ENCODE measurements at places on chromosomes 16 and 17. TPM values are rescaled to one million over a fixed set of nuclear protein-coding genes. Genes with fewer than 3 reads are reported as not detected.

PRSS33 gene
- total RNA-seq, result not detected

C16orf86 gene
- total RNA-seq, result 2.8 TPM

RAPGEFL1 gene
- total RNA-seq, result 5.7 TPM

HOXB5 gene
- total RNA-seq, result not detected

HS3ST3A1 gene
- total RNA-seq, result 7.5 TPM

MRPL27 gene
- total RNA-seq, result 59.0 TPM

C16orf74 gene
- 2.4 TPM for total RNA-seq

NME2 gene
- 651 TPM for total RNA-seq

TM4SF5 gene
- not detected for total RNA-seq

KATNB1 gene
- 15.9 TPM for total RNA-seq

MC1R gene
- total RNA-seq, result 6.5 TPM

INCA1 gene
- total RNA-seq, result 0.89 TPM

KRTAP1-1 gene
- total RNA-seq, result not detected

DNA sequence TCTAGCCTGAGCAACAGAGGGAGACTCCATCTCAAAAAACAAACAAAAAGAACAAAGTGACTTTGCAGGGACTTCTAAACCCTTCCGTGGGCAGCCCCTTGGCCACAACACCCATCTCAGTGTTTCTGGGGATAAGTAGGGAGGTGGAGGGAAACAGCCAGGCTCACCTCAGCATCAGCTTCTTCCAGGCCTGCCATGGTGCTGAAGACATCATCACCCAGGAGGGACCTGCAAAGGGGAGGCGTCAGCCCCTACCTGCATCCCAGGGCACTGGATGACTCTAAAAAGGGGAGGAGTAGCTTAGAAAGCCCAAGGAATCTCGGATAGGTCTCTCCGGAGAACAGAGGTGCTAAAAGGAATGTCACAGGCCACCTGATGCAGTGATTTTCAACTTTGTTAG lies 9.8 kb downstream of the FBF1 start:
- H3K27me3 ChIP-seq, result no peaks in the 10 kb centered on the region
- no peak for DNase-seq
- H3K4me3 ChIP-seq, result no peak overlapping the region
- peaks cover 3% of the 10 kb centered on the region for H3K36me3 ChIP-seq
- H3K4me1 ChIP-seq, result no peaks in the 10 kb centered on the region

DNA sequence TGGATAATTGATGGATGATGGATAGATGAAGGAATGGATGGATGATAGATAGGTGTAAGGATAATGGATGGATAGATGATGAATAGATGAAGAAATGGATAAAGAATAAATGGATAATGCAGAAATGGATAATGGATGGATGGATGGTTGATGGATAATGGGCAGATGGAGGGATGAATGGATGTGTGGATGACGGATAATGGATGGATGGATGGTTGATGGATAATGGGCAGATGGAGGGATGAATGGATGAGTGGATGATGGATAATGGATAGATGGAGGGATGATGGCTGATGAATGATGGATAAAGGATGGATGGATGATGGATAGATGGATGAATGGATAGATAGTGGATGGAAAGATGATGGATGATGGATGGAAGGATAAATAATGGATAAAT lies 239.2 kb downstream of the KATNIP start:
- H3K4me3 ChIP-seq, result no peak overlapping the region
- no peak overlapping the region for H3K27ac ChIP-seq
- no peak for DNase-seq

- H3K36me3 ChIP-seq, result no peaks in the 10 kb centered on the region
- no peak overlapping the region for H3K4me3 ChIP-seq
- no peaks in the 10 kb centered on the region for H3K4me1 ChIP-seq
- H3K27me3 ChIP-seq, result no peaks in the 10 kb centered on the region
- DNase-seq, result no peak
- no peak overlapping the region for H3K27ac ChIP-seq
These were observed 31.7 kb downstream of the IL21R start for GRCh38 chr16:27433636-27434035.

- H3K4me3 ChIP-seq, result no peak overlapping the region
- DNase-seq, result no peak
- H3K27me3 ChIP-seq, result no peaks in the 10 kb centered on the region
- no peak overlapping the region for H3K27ac ChIP-seq
- peaks cover 18% of the 10 kb centered on the region for H3K36me3 ChIP-seq
These were observed 22.0 kb downstream of the EARS2 start for GRCh38 chr16:23534868-23535860.

GRCh38 chr17:1340371-1340770 lies 59.7 kb downstream of the YWHAE start:
- peaks cover 22% of the 10 kb centered on the region for H3K36me3 ChIP-seq
- no peak overlapping the region for H3K4me3 ChIP-seq
- H3K4me1 ChIP-seq, result no peaks in the 10 kb centered on the region
- no peak for DNase-seq
- no peaks in the 10 kb centered on the region for H3K27me3 ChIP-seq

- no peaks in the 10 kb centered on the region for H3K4me1 ChIP-seq
- no peaks in the 10 kb centered on the region for H3K36me3 ChIP-seq
- H3K4me3 ChIP-seq, result no peak overlapping the region
- no peaks in the 10 kb centered on the region for H3K27me3 ChIP-seq
These were observed 226.2 kb upstream of the SDK2 start for GRCh38 chr17:73870473-73870872.

GRCh38 chr17:40032322-40033320 lies 17.4 kb downstream of the CSF3 start:
- H3K4me1 ChIP-seq, result peaks cover 2% of the 10 kb centered on the region
- no peak overlapping the region for H3K27ac ChIP-seq
- H3K36me3 ChIP-seq, result peaks cover 38% of the 10 kb centered on the region
- no peaks in the 10 kb centered on the region for H3K27me3 ChIP-seq
- no peak overlapping the region for H3K4me3 ChIP-seq

DNA sequence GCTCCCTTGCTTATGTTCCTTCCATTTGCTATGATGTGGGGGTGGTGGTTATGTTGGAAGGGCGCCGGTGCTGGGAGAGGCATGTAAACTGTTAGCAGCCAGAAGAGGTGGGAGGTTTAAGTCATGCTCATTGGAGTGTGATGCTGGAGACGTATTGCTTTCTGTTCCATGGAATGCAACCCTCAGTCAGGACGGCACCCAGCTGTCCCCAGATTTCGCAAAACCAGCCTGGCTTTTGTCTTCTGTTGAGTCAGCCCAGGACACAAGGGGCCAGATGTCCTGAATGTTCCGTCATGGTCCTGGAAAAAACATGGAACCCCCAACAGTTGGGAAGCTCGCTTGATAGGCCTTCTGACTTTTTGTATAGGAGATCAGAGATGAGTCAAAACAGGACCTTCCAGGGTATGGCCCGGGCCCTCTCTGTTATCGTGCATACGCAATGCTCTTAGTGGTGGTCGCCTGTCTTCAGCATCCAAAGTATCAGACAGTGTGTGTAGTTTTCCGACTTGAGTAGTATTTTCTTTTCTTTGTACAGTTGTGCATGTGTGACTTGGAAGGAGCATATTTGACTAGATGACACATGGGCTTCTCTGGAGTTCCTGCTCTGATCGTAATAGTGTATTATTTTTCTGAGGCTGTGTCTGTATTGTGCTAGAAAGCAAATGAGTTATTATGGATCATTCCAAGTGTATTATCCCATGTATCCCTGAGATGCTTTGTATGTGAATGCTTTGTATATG lies 201.9 kb downstream of the SNX29 start:
- H3K36me3 ChIP-seq, result no peaks in the 10 kb centered on the region
- no peaks in the 10 kb centered on the region for H3K4me1 ChIP-seq
- H3K4me3 ChIP-seq, result no peak overlapping the region
- H3K27me3 ChIP-seq, result no peaks in the 10 kb centered on the region

GRCh38 chr16:8967132-8967821 lies 3.6 kb upstream of the USP7 start:
- H3K27ac ChIP-seq, result no peak overlapping the region
- peaks cover 4% of the 10 kb centered on the region for H3K4me1 ChIP-seq
- DNase-seq, result no peak
- no peaks in the 10 kb centered on the region for H3K36me3 ChIP-seq
- no peaks in the 10 kb centered on the region for H3K27me3 ChIP-seq
- H3K4me3 ChIP-seq, result no peak overlapping the region

DNA sequence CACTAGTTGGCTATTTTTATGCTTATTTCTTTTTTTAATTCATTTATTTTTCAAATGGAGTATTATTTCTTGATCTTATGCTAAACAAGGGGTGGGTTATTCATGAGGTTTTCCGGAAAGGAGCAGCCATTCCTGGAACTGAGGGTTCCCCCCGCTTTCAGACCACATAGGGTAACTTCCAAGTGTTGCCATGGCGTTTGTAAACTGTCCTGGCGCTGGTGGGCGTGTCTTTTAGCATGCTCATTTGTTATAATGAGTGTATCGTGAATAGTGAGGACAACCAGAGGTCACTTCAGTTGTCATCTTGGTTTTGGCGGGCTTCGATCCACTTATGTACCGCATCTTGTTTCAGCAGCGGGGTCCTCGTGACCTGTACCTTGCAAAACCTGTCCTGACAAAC lies 29.6 kb upstream of the ASGR2 start:
- no peak overlapping the region for H3K4me3 ChIP-seq
- no peak for DNase-seq
- H3K36me3 ChIP-seq, result no peaks in the 10 kb centered on the region
- H3K4me1 ChIP-seq, result no peaks in the 10 kb centered on the region
- peaks cover 29% of the 10 kb centered on the region for H3K27me3 ChIP-seq

- H3K27ac ChIP-seq, result peak overlapping the region; percentile 96
- no peaks in the 10 kb centered on the region for H3K27me3 ChIP-seq
- peak overlapping the region; percentile 60 for H3K4me3 ChIP-seq
These were observed 6.3 kb upstream of the MNT start for GRCh38 chr17:2406903-2407790.

DNA sequence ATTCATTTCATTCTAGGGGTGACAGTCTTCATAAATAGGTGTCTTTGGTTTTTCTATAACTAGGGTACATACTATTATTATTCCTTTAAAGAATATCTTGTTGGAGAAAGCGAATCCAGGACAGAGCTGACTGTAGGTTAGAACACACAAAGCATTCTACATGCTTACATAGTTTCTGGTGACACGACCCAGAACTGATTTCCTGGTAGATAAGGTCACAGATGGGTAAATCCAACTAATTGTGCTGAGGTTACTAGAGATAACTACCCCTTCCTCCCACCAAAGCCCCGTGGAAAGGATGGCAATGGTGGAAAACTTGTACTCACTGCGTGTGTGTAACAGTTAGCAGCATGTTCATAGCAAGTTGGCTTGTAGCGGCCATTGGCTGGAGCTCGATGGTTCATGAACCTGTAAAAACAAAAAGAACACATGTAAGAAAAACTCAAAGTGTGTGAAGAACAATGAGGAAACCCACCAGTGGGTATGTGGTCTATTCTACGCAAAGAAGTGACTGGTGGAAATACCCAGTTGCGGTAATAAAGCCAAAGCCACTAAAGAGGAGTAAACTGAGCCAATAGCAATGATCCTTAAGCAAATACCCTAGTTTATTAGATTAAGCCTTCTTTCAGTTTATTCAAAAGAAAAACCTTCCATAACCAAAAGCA lies 7.7 kb downstream of the MMD start:
- no peaks in the 10 kb centered on the region for H3K4me1 ChIP-seq
- DNase-seq, result no peak
- no peaks in the 10 kb centered on the region for H3K27me3 ChIP-seq

DNA sequence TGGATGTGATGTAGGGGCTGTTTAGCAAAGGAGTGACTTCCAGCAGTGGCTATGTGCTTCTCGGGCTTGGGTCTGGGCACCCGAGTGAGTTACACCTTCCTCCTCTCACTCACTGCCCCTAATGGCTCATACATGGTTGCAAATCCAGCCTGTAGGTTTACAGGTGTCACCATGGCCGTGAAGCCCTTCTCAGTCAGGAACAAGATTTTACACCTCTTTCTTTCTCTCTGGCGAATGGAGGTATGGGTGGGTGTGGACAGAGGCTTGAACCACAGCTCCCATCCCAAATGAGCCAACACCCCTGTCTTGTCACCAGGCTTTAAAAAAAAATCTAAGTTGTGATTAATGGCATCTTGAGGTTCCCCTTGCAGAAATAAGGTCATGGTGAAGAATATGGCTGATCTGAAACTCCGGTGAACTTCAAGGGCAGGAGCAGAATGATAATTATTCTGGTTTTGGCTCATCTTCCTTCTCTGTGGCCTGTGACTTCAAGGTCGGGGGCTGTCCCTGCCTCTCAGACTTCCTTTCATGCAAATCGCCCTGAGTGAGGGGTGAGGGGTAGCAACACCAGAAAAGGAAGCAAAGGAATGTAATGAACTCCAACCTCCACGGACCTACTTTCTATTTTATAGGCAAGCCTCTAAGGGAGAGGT lies 331.2 kb downstream of the MAF start:
- no peaks in the 10 kb centered on the region for H3K36me3 ChIP-seq
- no peaks in the 10 kb centered on the region for H3K4me1 ChIP-seq
- peaks cover 4% of the 10 kb centered on the region for H3K27me3 ChIP-seq
- DNase-seq, result no peak
- no peak overlapping the region for H3K27ac ChIP-seq
- H3K4me3 ChIP-seq, result no peak overlapping the region

DNA sequence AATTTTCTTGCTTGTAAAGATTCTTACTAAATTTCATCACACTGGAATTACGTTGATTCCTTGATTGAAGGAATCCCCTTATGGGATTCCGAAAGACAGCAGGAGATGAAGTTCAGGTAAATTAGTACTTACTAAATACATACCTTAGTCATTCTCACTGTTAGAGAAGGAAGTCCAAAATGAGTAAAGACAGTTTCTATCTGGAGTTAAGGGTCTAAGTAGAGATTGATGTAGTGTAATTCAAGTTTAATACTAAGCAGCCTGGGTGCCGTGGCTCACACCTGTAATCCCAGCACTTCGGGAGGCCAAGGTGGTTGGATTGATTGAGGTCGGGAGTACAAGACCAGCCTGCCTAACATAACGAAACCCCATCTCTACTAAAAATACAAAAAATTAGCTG lies 9.6 kb downstream of the DDX42 start:
- H3K4me1 ChIP-seq, result peaks cover 23% of the 10 kb centered on the region
- H3K27me3 ChIP-seq, result no peaks in the 10 kb centered on the region
- H3K36me3 ChIP-seq, result peaks cover 25% of the 10 kb centered on the region
- H3K4me3 ChIP-seq, result no peak overlapping the region
- no peak overlapping the region for H3K27ac ChIP-seq

- no peaks in the 10 kb centered on the region for H3K36me3 ChIP-seq
- no peak overlapping the region for H3K27ac ChIP-seq
- no peak overlapping the region for H3K4me3 ChIP-seq
- DNase-seq, result no peak
- H3K27me3 ChIP-seq, result peaks cover 2% of the 10 kb centered on the region
These were observed 53.7 kb upstream of the TMEM132E start for GRCh38 chr17:34525651-34526050.

- H3K4me1 ChIP-seq, result no peaks in the 10 kb centered on the region
- peaks cover 66% of the 10 kb centered on the region for H3K36me3 ChIP-seq
- no peaks in the 10 kb centered on the region for H3K27me3 ChIP-seq
- H3K4me3 ChIP-seq, result no peak overlapping the region
- H3K27ac ChIP-seq, result no peak overlapping the region
- no peak for DNase-seq
These were observed 21.2 kb upstream of the CYTH1 start for GRCh38 chr17:78803186-78803845.

DNA sequence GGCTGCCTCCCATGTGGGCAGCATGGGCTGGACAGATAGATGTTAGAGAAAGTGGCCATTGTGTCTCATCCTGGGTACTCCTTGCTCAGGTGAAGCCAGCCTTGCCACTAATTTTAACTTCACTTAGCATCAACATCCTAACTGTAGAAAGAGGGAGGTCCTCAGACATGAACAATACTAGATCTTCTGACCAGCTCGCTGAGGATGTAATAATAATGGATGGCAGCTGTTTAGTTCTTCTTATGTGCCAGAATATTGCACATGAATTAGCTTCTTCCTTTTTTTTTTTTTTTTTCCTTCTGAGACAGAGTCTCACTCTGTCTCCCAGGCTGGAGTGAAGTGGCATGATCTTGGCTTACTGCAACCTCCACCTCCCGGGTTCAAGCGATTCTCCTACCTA lies 232.4 kb downstream of the CCDC182 start:
- peaks cover 3% of the 10 kb centered on the region for H3K36me3 ChIP-seq
- H3K27me3 ChIP-seq, result no peaks in the 10 kb centered on the region
- no peak for DNase-seq
- no peak overlapping the region for H3K27ac ChIP-seq
